ENCODE measurements at places on chromosomes 16 and 17. TPM values are rescaled to one million over a fixed set of nuclear protein-coding genes. Genes with fewer than 3 reads are reported as not detected.

Gene CD300A
- not detected for total RNA-seq

Gene DNAAF1
- total RNA-seq: 0.33 TPM

Gene CFAP97D1
- total RNA-seq: not detected

Gene SLC52A1
- total RNA-seq: not detected

Gene ETV4
- 1.5 TPM for total RNA-seq

Gene ASGR2
- not detected for total RNA-seq

Gene ABCC6
- 2.3 TPM for total RNA-seq

Gene OMG
- total RNA-seq: 17.4 TPM

Gene HSD11B2
- total RNA-seq: 0.66 TPM

Gene CRHR1
- total RNA-seq: not detected

All from smooth muscle cell of trachea (primary cell).